MV-4-11 (cell line): ENCODE measurements at places on chromosomes 12 and 14.

- DNase-seq = no peak
These were observed 132.7 kb upstream of the DYRK2 start for GRCh38 chr12:67515679-67516340.

- DNase-seq = no peak
These were observed 1103.1 kb downstream of the VRK1 start for GRCh38 chr14:97900196-97900854.

DNA sequence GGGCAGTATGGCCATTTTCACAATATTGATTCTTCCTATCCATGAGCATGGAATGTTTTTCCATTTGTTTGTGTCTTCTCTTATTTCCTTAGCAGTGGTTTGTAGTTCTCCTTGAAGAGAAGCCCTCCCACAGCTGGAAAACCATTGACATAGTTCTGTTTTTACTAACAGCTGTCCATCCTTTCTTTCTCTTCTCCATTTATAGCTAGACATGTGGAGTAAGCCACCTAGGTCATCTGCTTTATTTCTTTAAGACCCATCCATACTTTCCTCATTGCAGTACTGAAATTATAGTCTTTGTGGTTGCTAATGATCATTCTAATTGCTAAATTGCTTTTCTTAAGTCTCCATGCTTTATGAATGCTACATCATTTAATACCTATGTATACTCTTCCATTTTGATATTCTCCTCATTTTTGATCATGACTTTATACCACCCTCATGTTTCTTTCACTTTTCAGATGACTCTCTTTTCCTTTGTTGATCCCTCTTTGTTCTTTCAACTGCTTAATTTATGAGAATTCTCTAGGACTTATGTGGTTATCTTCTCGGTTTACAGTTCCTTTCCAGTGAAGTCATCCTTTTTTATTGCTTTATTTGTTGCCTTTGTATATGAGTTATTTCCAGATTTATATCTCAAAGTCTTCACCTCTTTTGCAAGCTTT lies 114.2 kb downstream of the PCNX1 start:
- DNase-seq = no peak

DNA sequence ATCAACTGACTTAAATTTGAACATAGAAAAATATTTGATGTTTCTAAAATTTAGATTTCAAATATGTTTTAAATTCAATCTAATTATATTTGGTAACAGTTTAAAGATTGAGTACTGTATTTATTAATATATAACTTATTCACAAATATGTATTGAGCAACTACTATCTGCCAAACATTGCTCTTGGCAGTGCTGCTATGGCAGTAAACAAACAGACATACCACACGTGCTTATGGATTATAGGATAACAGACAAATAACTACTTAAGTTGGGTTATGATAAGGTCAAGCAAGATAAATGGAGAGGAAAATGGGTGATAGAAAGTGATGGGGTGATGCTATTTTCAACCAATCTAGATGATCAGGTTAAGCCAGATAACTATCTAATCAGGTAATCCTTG lies 538.1 kb downstream of the C12orf50 start:
- DNase-seq = no peak

DNA sequence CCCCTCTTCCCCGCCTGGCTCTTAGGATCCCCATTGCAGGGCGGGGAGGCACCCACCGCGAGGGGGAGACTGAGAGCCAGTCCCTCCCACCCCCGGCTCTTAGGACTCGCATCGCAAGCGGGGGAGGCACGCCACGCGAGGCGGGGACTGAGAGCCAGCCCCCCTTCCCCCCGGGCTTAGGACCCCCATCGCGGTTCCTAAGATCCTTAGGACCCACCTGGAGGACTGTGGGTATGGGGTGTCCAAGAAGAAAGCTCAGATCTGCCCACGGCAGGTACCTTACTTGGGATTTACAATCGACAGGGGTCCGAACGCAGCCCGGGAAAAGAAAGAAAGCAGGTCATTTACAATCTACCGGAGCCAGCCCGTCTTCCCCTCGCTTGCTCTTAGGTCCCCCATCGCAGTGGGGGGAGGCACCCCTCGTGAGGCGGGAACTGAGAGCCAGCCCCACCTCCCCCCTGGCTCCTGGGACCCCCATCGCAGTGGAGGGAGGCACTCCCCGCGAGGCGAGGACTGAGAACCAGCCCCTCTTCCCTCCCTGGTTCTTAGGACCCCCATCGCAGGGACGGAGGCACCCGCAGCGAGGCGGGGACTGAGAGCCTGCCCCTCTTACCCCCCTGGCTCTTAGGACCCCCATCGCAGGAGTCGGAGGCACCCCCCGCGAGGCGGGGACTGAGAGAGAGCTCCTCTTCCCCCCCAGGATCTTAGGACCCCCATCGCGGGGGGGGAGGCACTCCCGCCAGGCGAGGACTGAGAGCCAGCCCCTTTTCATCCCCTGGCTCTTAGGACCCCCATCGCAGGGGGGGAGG lies 43.7 kb downstream of the DDX11 start:
- no peak for DNase-seq

DNA sequence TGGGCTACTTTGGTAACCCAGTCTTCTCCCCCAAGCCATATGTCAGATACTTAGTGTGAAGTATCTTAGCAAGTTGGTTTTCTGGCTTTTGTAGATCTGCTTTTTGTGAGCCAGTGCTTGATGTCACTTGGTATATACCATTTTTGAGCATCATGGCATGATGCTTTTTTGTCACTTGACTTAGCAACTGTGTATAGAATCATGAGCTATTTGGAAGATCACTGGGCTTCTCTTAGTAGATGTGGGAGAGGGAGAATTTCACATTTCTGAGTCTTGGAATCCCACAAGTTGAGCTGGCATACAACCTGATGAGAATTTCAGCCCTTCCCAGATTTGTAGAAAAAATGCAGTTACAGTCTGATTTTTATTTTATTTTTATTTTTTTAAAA lies 24.9 kb downstream of the AEBP2 start:
- no peak for DNase-seq

DNA sequence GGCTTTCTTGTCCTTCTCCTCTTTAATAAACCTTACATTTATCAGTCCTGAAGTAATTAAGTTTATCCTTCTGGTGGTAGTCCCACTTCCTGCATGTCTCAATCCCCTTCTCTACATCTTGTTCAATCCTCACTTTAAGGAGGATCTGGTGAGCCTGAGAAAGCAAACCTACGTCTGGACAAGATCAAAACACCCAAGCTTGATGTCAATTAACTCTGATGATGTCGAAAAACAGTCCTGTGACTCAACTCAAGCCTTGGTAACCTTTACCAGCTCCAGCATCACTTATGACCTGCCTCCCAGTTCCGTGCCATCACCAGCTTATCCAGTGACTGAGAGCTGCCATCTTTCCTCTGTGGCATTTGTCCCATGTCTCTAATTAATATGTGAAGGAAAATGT lies 79.3 kb downstream of the ZFC3H1 start:
- DNase-seq = no peak
